ENCODE measurements at places on chromosomes 2 and 18.

DNA sequence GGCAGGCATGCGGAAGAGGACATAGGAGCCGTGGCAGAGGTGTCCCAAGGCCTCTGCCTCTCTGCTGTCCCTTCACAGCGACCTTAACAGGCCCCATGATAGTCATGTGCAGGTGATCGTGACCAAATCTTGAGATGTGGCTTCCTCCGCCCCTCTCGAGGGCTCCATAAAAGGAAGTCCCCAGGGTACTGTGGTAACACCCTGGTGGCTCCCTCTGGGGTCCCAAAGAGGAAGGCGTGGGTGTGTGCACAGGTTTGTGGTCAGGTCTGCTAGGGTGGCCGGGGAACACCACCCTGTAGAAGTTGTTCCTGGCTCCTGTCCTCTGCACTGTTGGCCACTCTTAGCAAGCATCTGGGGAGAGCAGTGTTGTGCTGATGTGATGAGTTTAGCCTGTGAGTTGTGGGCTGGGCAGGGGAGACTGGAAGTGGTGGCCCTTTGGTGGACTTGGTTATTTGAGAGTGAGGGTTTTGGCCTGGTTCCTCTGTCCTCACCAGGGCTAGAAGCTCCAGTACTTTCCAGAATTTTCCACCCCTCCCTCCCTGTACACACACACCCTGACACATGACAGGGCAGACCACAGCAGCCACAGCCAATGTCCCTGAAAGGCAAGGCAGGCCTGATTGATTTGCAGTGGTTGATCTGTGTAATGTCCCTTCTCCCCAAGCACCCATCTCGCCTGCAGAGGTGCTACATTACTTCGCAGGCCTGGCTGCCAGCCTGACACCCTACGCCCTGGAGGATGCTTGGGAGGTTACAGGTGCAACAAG lies 68.9 kb upstream of the BOD1L2 start:
- no peak for DNase-seq

GRCh38 chr2:176658708-176659107 lies 389.5 kb downstream of the MTX2 start:
- DNase-seq = no peak

DNA sequence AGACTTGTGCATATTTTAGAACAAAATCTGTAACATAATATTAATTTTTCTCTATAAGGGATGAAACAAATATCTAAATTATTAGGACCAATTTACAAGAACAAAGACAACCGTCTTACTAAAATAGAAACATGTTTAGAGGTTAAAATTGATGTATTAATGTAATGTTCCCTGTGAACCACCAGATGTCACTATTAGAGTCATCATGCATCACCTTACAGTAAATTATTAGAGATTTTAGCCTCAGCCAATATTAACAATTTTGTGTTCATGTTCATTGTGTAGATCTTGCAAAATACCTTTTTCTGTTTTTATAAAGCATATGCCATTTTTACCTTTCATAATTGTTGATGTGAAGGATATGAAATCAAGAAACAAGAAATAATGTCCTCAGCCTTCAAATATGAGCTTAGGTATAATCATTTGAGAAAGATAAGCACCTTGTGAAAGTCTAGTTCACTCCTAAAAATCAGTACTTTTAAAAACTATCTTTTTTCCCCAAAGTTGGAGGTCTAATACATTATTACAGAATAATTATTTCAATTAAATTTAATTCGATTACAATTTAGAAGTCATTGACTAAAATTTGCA lies 344.3 kb upstream of the KCNH7 start:
- no peak for DNase-seq

- no peak for DNase-seq
These were observed 237.9 kb downstream of the BABAM2 start for GRCh38 chr2:28128281-28128950.

All from CD4-positive, alpha-beta T cell treated with Interleukin-17A for 4 hours (primary cell).